ENCODE measurements at places on chromosomes 11 and 22. TPM values are rescaled to one million over a fixed set of nuclear protein-coding genes. Genes with fewer than 3 reads are reported as not detected.

Gene GPHA2
- not detected for total RNA-seq

Gene MRGPRF
- total RNA-seq: 4.0 TPM

Gene ARL14EP
- total RNA-seq: 28.4 TPM

Gene CEP126
- 3.2 TPM for total RNA-seq

Gene OR4D10
- total RNA-seq: not detected

Gene HPX
- 5.2 TPM for total RNA-seq

Gene EHBP1L1
- 30.4 TPM for total RNA-seq

Gene GLB1L2
- 8.9 TPM for total RNA-seq

Gene TMEM191B
- total RNA-seq: 1.8 TPM

Gene CYP2D6
- total RNA-seq: 7.2 TPM

Gene APOL3
- total RNA-seq: 1.8 TPM

Gene WBP2NL
- not detected for total RNA-seq

Gene SPDYC
- not detected for total RNA-seq

Gene SLC43A1
- 2.8 TPM for total RNA-seq

Gene DCDC1
- total RNA-seq: 1.2 TPM

Gene FADD
- 20.9 TPM for total RNA-seq

Gene SMDT1
- 87.4 TPM for total RNA-seq

Gene PLA2G3
- 0.20 TPM for total RNA-seq

Gene FGF3
- total RNA-seq: not detected

Gene KRTAP5-10
- total RNA-seq: 0.31 TPM

Gene TREH
- total RNA-seq: not detected

Data from mesothelial cell of epicardium (in vitro differentiated cells).